ENCODE measurements at places on chromosomes 2 and 18.

DNA sequence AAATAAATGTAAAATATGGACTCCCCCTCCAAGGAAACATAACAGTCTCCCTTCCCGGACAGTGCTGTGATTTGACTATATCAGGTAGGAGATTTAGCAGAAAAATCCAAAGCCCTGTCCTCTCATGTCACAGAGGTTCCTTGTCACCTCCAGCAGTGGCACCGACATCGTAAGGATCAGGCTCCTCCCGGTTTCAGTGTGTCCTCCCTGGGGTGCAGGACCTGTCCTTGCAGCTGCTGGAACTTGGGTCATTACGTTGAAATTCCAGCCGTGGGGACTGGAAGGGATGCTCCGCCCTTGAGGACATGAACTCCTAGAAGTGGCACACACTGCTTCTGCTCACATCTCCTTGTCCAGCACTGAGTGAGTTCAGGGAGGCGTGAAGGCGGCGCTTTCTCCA lies 101.1 kb upstream of the ODC1 start:
- DNase-seq = no peak

- DNase-seq = no peak
These were observed 78.2 kb upstream of the UGP2 start for GRCh38 chr2:63763391-63763941.

DNA sequence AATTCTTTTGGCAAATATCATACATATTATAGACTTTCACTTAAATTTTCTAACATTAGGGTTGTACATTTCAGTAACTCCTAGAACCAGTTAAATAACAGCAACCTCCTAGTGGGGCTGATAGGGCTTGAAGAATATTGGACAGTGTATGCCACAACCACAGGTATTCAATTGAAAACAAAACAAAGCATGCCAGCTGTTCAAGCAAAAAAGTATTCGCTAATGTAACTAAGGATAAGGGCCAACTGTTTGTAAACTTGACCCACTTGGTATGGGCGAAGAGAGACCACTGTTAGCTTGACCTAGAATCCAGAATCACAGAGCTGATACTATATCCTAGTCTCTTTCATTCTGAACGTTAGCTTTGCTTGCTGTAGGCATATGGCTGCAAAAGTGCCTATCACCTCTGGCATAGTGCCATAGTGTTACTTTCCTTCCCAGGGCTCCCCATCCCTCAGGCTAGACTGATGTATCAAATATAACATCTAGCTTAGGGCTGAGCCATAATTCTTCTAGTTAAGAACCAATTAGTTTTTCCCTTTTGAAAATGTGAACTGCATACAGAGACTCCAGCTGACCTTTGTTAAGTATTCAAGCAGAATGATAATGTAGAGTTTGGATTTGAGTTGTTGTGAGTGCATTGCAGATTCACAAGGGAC lies 458.8 kb upstream of the NRXN1 start:
- DNase-seq = no peak

DNA sequence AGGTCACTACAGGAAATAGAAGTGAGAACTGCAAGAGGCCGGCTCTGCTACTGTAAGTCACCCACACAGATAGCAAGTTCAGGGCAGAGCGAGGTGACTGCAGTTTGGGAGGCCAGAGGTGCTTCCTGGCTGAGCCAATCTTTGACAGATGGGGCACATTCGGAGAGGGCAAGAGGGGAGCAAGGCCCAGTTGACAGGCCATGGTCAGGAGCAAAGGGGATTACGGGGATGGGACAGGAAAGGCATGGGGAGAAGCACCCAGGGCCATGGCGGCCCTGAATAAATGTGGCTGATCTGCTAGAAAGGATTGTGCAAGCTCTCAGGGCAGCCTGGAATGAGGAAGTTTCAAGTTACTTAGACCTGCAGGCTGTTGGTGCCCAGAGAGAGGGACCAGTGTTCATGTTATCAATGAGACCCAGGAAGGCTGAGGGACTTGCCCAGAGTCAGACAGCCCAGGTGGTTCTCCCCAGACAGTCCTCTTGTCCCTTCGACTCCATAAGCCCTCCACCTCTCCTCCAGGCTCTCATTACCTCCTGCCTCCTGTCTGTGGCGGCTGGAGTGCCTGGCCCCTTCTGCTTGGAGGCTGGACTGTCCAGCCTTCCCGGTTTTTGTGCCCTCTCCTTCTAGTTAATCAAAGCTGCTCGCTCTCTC lies 123.3 kb downstream of the CTIF start:
- no peak for DNase-seq

DNA sequence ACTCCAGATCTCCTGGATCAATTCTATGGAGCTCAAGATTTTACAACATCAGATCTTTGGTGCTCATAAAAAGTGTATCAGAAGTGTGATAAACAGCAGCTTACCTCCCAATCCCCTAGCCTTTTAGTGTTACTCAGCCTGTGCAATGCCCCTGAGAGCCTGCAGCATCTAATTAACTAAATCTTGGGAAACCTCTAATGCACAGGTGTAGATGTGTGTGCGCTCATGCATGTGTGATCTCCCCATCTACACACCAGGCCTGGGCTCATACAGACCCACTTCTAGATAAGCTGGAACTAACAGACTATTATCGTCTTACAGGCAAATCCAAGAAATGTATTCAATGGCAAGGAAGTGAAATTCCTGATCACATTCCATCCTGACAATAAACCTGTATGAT lies 7.5 kb downstream of the SUCLG1 start:
- no peak for DNase-seq

- DNase-seq = no peak
These were observed 394.2 kb upstream of the TNP1 start for GRCh38 chr2:217254111-217254510.

DNA sequence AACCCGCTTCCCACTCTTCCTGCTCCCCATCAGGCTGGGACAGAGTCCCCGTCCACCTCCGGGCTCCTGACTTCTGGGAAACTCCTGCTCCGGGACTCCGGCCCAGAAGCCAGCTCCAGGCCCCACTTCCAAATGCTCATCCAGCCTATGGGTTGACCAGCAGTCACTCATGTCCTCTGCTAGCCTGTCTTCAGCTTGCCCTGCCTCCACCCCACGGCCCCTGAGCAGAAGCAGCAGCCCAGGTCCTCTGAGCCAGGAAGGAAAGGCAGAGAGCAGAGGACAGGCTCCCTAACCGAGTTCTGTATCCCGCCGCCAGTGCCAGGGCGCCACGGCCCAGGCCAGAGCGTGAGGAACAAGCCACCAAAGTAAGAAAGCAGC lies 86.4 kb upstream of the ID2 start:
- DNase-seq = no peak

DNA sequence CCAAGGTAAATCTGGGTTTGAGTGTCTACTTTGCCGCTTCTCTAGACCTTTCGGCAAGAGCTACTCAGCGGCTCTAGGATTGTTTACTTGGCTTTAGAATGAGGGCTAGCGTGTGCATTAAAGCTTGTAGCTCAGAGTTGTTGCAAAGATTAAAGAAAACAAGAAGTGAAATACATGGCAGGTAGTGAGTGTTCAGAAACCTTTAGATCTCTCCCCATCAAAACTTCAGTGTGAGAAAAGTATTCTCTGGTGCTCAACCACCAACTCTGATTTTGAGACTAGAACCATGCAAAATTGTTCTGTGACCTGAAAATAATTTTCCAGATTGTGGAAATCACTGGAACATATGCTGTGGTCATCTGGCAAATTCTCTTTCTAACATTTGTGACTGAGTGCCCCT lies 512.0 kb downstream of the CMPK2 start:
- no peak for DNase-seq

DNA sequence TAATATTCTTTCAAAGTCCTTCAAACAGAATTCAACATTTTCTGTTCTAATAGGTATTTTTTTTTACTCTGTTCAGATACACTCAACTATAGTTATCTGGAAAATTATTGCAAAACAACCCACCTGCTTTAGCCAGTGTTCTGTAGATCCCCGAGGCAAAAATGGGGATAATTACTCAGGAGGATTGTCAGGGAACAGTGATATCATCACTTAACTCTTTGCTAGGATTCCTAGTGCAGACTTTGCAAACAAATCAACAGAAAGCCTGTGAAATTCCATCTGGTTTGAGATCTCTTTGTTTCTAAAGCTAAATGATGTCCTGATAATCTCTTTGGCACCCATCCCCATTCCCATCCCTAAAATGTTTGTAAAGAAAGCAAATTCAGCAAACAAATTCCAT lies 413.6 kb upstream of the MEIS1 start:
- no peak for DNase-seq

DNA sequence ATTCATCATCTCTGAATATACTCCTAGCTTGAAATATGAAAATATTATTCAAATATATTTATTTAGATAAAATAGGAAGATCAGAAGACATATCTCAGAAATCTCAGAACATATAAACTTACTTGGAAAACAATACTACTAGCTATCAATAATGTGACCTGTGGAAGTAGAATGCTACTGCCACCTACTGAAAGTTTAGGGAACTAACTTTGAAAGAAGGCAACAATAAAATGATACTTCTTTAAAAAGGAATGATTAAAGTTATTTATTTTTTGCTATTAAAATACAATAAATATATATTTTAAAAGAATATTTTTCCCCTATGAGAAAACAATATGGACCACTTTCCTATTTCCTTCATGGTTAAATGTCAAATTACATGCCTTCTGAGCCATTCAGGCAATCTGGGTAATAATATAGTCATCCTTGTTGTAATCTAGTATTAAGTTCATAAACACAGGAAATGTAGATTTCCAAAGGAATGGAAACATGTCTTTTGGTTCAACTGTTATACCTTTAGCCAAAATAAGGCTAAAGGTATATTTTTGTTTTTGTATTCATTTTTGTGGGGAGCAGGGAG lies 26.0 kb downstream of the ACADL start:
- DNase-seq = no peak

DNA sequence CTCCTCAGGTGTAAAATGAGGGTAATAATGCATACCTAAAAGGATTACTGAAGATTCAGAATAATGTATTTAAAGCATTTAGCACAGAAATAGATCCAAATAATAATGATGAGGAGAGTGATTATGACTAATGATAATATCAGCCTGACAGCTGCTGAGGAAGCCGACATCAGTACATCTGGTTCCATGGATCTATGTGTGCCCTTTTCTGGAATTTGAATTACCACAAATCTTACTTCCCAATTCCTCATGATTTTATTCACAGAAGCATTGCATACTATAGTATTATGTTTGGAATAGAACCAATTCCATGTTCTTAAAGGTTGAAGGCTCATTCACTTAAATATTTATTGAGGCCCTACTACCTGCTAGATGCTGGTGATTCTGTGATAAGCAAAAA lies 248.9 kb upstream of the THUMPD2 start:
- DNase-seq = no peak

GRCh38 chr2:201396595-201396994 lies 39.5 kb upstream of the FLACC1 start:
- no peak for DNase-seq

DNA sequence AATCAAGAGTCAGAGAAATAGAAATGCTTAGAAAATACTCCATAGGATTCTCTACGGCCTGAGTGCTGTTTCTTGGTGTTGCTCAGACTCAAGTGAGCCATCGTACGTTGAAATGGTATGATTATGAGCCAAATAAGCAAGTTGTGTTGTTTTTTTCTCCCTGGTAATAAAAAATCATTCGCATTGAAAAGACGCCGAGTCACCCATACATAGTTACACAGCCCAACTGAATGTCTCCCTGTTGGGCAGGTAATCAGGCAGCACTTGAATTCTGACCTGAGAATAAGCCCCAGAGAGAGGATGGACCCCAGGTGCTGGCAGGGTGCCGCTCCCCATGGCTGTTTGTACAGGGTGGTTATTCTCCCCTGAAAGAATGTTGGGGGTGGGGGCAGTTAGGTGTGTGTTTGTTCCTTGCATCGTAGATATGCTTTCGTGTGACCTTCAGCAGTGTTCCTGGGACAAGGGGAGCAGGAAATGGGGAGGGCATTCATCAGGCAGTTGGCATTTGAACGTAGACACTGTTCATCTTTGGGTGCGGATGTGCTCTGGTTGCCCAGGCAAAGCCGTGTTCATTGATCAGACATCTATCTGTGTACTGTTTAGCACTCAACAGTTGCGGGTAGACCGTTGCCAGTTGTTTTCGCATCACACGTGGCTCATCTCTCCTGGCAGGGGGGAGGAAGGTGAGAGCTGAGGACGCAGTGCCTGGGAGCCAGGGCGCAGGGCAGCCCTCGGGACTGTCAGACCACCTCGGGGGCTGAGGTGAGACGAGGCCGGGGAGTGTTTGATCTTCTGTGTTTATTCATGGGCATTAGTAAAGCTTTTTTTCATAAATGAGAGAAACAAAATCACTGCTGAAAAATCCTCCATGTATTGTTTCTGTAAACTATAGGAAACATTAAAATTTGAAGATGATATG lies 27.3 kb downstream of the MTCL1 start:
- DNase-seq = no peak

GRCh38 chr2:98026292-98026691 lies 30.5 kb upstream of the TMEM131 start:
- no peak for DNase-seq

- DNase-seq = no peak
These were observed 294.2 kb upstream of the SKOR2 start for GRCh38 chr18:47545613-47546012.

DNA sequence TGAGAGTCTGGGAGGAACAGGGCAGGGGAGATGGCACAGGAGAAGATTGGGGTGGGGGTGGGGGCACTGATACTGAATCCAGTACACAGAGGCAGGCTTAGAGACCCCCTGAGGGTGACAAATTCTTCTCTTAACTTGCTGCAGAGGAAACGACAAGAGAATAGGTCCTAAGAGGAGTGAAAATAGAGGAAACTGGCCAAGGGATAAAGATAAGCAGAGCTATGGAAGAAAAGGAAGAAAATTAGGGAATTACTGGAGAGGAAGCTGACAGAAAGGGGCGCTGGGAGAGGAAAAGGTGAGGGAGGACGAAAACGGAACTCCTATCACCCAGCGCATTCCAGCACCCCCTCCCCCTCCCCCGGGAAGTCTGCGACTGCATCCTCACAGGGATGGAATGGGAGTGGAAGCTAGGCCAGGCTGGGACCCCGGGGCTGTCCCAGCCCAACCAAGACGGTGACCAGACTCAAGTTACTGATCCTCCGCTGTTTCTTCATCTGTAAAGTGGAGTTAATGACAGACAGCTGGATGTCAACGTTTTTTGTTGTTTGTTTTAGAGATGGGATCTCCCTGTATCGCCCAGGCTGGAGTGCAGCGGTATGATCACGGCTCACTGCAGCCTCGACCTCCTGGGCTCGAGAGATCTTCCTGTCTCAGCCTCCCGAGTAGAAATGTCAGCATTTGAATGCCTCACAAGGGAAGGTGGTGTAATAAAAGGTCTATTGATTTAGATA lies 2.6 kb upstream of the EMX1 start:
- DNase-seq = no peak

Data from stimulated activated naive CD4-positive, alpha-beta T cell treated with Interleukin-2 at 50 U/mL for 16 hours (primary cell).